ENCODE measurements at places on chromosomes 6 and 20.

GRCh38 chr6:7628479-7628878 lies 38.5 kb downstream of the SNRNP48 start:
- no peak for DNase-seq

DNA sequence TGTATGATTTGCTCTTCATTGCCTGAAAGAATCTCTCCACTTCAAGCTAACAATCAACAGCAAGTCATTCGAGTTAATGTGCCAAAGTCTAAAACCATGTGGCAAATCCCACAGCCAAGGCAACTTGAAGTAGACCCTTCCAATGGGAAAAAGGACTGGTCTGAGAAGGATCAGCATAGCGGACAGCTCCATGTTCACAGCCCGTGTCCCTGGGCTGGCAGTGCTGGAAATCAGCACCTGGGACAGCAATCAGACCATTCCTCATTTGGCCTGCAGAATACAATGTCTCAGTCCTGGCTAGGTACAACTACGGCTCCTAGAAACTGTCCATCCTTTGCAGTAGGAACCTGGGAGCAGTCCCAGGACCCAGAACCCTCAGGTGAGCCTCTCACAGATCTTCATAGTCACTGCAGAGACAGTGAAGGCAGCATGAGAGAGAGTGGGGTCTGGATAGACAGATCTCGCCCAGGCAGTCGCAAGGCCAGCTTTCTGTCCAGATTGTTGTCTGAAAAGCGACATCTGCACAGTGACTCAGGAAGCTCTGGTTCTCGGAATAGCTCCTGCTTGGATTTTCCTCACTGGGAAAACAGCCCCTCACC lies 1.1 kb downstream of the GJA10 start:
- DNase-seq: no peak

GRCh38 chr6:148192310-148192709 lies 150.3 kb upstream of the SASH1 start:
- no peak for DNase-seq

DNA sequence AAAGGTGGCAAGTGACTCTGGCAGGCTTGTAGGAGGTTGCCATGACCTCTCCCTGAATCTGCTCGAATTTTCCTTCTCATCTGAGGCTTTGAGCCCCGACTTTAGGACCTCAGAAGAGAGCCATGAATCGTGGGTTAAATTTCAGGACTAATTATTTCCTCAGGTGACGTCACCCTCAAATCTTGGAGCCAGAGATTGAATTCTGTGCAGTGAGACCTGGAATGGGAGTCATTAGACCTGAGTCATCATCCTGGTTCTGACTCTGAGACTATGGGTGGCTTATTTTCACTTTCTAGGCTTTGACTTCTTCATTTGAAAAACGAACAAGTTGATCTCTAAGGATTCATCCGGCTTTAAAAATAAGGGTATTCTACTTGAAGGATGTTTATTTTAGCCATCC lies 48.5 kb upstream of the PDYN start:
- no peak for DNase-seq

GRCh38 chr20:1900321-1900801 lies 5.2 kb downstream of the SIRPA start:
- peak; percentile 65 for DNase-seq

DNA sequence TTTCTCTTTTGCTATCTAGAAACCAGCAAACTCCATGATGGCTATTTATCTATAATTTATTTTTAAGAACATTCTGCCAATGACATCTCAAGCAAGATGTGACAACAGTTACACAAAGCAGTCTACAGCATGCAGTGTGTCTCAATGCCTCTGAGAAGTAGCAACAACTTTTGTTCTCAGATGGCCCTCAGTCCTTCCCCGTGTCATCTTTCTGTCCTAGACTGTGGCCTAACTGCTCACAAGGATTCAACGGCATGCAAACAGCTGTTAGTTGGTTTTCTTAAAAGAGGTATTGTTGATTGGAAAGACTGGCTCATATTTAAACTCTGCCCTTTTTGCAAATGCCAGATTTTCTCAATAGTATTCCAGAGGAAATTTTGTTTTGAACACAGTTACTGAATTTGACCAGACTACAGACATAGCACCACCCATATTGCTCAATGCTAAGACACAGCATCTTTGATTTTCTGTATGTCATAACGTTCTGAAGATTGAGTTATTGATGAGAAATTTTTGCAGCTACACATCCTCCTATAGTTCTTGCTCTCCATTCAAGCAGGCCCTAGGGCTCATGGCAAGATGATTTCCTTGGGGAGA lies 26.1 kb upstream of the F13A1 start:
- no peak for DNase-seq

- DNase-seq: no peak
Measured at GRCh38 chr20:37261714-37262113, at the start of gene GHRH. Gene GHRH (minus strand): TSS chr20:37261814. CDS start chr20:37256889, 4,925 bp downstream.

- peak; percentile 48 for DNase-seq
Measured at GRCh38 chr6:20001286-20001685, 164.1 kb downstream of the ID4 start.

DNA sequence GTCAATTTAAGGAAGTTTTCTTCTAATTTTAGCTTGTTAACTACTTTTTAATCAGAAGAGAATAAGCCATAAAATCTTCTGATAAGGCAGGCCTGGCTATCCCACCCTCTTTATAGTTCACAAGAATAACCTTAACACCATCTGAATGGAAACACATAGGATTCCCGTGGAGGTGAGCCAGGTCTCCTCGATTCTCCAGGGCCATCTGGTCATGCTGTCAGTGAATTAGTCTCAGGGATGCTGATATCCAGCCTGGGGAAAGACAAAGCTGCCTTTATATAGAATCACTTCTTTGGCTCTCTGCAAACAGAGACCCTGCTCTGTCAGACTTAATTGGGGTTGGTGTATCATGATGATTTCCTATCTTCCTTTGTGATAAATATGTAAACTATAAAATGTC lies 30.1 kb upstream of the TAGAP start:
- DNase-seq: peak; percentile 50

DNA sequence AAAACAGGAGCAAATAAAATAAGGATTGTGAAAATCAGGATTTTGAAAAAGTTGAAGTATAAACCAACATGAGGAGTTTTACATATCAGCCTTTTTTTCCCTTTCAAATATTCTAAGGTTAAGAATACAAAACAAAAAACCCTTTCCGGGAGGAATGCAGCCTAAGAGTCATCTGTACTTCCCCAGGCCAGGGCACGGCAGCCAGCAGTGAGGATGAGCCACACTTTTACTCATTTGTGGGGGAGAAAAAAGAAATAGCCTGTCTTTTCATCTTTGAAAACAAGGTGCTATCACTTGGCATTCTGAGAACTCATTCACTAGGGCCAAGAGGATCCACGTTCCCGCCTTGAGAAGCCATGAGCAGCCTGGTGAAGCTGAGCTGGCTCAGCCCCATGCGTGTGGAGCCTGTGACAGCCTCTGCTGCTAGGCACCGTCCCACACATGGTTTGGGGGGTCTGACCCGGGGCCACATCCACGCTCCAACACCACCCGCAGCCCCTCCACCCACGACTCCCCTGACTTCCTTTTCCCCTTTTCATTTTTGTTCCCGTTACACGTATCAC lies 11.2 kb downstream of the SLC22A1 start:
- DNase-seq: no peak

DNA sequence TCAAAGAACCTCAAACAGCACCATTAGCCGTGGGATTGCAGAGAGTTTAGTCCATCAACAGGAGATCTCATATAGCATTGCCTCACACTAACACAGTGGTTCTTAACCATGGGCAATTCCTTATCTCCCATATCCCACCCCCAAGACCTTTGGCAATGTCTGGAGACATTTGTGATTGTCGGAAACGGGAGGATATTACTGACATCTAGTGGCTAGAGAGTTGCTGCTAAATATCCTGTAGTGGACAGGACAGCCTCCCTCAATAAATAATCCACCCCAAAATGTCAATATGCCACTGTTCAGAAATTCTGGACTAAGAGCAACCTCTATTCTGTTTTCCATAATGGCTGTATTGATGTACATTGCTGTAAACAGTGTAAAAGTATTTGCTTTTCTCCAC lies 210.1 kb upstream of the CCN2 start:
- no peak for DNase-seq

- DNase-seq: no peak
Measured at GRCh38 chr20:23079016-23079351, 7.1 kb downstream of the CD93 start.

DNA sequence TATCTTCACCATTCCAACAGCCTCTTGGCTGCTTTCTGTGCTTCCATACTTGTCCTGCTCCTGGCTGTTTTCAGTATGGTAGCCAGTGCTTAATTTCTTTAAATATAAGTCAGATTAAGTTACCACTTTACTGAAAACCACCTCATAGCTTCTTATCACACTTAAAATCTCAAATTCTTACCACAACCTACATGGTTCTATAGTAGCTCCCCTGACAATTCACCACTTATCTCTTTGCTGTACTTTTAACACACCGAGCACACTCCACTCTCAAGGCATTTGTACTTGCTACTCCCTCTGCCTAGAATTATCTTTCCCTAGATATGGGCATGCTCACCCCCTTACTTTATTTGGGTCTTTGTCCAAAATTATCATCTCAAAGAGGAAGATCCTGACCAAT lies 369.0 kb downstream of the TENT5A start:
- no peak for DNase-seq

- DNase-seq: no peak
Measured at GRCh38 chr6:4466261-4466660, 309.9 kb upstream of the CDYL start.

DNA sequence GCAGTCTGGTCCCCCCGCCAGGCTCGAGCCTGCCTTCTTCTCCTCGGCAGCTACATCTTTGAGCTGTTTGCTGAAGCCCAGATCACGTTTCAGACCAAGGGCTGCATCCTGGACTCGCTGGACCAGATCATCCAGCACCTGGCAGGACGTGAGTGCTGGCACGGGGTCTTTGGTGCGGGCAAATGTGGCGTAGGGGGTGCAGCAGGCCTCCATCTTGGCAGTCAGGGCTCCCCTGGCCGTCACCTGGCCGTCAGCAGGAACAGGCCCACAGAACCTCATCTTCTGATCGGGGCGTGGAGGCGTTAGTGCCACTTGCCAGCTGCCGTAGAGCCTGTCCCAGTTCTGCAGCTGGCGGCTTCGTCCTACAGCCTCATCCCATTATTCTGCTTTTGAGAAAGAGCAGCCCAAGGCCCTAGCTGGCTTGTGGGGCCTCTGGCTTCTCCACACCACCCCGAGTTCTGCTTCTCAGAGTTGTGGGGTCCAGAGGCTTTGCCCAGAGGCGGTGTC lies 16.6 kb upstream of the TNFRSF6B start:
- DNase-seq: no peak

- no peak for DNase-seq
Measured at GRCh38 chr6:136716917-136717715, 75.2 kb downstream of the MAP3K5 start.

- no peak for DNase-seq
Measured at GRCh38 chr6:132359886-132360285, 41.4 kb downstream of the MOXD1 start.

DNA sequence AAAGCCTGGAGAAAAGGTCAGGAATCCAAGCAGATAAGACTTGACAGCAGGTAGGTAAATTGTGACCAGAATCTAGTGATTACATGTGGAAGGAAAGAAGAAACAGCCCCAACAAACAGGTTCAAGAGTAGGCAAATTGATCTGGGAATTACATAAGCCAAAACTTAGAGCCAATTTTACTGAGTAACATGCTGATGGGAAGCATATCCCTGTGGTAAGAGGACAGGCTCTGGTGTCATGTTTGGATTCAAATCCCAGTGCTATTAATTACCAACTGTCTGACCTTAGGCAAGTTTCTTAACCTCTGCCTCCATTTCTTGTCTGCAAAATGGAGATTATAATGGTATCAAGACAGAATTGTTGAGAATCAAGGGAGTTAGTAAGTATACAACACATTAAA lies 20.4 kb downstream of the MCM9 start:
- DNase-seq: no peak

DNA sequence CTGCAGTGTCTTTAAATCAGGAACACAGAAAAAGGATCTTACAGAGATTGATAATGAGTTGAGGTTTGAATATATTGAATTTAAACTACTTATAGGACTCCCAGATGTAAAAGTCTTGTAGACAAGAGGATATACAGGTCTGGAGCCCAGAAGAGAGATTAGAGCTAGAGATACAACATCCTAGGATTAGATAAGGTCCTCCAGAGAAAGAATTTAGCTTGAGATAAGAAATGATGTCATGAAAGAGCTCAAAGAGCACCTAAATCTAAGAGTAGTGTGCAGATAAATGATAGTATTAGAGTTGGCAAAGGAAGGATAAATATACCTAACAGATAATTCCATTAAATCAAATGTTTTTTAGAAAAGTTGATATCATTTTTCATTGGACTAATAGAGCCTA lies 23.9 kb downstream of the EPM2A start:
- no peak for DNase-seq

- DNase-seq: no peak
Measured at GRCh38 chr6:160226118-160226591, 32.5 kb downstream of the SLC22A2 start.

DNA sequence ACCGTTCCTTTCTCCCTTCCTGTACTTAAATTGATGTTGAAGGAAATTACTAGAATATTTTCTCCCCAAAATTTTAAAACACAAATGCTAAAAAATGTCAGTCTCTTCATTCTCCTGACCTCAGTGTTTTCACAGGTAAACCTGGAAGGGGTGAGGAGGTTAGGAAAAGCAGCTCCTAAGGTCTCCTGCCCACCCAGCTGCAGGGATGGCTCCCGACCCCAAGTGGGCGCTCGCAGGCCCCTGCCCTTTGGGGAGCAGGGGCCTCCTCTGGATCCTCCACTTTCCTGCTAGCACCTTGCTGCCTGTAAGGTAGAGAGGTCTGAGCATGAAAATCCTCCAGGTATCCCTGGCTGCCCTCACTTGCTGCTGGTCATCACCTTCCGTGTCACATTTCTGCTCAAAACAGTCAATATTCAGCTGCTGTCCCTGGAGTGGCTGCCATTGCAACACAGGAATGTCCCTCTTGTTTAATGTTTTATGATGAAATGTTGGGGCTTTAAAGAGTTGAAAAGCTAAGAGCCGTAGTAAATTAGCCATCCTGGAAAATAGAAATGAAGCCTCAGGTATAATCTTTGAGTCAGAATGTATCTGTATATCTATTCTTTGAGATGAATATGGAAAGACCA lies 10.9 kb upstream of the HSP90AB1 start:
- DNase-seq: no peak

DNA sequence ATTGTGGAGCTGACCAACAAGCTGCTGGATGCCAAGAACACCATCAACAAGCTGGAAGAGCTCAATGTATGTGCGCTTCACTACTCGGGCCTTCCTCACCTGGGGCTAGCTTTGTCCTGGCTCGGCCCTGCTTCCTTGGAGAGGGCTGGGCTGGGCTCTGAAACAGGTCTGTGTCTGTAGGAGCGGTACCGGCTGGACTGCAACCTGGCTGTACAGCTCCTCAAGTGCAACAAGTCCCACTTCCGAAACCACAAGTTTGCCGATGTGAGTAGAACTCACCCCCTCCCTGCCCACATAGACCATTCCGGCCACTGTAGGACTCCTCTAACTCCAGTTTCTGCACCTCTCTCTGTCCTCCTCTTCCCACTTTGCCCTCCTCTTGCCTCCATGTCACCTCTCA lies 6.7 kb downstream of the LRRC73 start:
- DNase-seq: no peak

DNA sequence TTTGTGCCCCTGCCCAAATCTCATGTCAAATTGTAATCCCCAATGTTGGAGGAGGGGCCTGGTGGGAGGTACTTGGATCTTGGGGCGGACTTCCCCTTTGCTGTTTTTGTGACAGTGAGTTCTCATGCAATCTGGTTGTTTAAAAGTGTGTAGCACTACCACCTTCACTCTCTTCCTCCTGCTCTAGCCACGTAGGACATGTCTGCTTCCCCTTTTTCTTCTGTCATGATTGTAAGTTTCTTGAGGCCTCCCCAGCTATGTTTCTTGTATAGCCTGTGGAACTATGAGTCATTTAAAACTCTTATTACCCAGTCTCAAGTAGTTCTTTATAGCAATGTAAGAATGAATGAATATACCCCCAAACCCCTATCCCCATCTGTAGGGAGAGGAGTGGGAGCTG lies 1013.7 kb upstream of the MAP3K7 start:
- DNase-seq: no peak
